Endothelial cell of umbilical vein (primary cell): ENCODE measurements at places on chromosomes 13 and 19. TPM values are rescaled to one million over a fixed set of nuclear protein-coding genes. Genes with fewer than 3 reads are reported as not detected.
A peak's percentile ranks its signal among the peaks of the same experiment; 100 is the strongest.

DNA sequence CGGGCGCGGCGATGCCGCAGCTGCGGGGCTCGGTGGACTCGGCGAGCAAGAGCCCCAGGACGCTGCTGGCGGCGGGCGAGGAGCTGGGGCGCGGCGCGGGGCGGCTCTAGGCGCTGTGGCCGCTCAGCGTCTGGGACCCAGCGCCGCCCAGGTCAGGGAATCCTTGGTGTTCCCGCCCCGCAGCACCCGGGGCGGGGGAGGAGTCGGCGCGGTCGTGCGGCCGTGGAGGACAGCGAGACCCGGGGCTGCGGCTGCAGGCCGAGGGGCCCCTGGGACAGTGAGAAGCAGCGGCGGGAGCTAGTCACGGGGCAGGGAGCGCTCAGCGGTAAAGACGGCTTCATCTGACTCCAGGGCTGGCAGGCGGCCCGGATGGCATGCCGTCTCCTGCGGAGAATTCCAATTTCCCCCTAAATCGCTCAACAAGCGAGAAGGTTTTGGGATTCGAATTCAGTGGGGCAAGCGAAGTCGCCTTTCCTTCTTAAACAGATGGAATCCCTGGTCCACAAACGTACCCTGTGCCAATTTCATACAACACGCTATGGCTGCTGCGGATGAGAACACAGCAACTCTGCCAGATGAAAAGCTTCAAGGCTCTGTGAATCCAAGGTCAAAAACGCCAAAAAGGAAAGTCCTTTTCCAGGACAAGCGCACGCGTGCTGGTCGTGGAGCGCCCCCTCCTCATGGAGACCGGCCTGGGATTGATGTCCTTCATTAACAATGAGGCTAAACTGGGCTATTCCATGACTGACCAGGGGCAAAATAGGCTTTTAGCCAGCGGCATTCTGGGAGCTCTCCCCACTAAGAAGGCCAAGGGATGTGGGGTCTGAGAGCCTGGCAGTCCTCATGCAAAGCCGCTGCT, 4.2 kb upstream of the ZSCAN4 start:
- peak; percentile 46 for DNase-seq

DNA sequence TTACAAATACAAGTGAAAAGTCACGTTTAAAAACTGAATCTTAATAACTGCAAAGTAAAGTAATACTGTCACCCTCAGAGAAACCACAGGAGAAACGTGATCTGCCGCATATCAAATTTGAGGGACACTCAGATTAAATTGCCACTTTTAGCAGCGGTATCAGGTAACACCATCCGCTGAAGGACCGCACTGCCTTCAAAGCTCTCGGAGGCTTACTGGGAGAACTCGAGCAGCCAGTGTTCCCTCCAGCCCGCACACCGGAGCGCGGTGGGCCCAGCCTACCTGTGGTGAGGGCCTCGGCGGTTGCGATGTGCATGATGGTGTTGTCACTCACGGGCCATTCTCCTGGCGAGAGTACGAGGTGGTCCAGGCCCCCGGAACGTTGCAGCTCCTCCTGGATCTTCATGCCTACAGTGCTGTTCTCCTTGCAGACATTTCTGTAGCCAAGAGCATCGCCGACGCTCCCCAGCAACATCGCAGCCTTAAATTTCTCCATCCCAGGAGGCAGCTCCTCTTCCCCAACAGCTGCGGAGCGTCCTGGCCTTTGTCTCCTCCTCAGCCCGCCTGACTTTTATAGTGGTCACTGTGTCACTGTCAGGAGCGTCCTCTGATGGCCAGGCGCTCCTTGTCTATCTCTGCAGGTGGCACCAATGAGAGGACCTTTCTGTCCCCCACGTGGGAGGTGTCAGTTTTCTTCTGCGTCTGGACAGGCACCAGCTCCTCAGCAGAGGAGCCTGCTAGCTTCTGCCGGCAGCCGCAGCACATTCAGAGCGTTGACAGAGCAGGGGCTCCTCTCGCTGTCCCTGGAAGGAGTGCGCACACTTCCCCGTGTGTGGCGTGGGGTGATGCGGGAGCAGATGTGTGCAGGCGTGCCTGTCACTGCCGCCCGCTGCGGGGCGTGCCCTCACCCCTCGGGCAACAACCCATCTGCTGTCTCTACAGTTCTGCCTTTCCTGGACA, at the start of gene ADPRHL1:
Gene ADPRHL1, minus strand, starts transcription at position 547 of the 960 bp plus-strand sequence. Its CDS starts 51 bp downstream, at position 496.
- DNase-seq = no peak

- DNase-seq = peak; percentile 49
Observed at GRCh38 chr19:42253245-42254088, 1.5 kb downstream of the ERF start.

- no peak for DNase-seq
Observed at GRCh38 chr13:85527316-85527715, 271.9 kb downstream of the SLITRK6 start.

- DNase-seq = no peak
Observed at GRCh38 chr13:27919934-27920676, at the start of gene PDX1. Gene PDX1 (plus strand): TSS chr13:27920000. CDS start chr13:27920139, 139 bp downstream.

- no peak for DNase-seq
Observed at GRCh38 chr19:8577247-8577646, at the start of gene MYO1F. Gene MYO1F (minus strand): TSS chr19:8577442. CDS start chr19:8577309, 133 bp downstream.

DNA sequence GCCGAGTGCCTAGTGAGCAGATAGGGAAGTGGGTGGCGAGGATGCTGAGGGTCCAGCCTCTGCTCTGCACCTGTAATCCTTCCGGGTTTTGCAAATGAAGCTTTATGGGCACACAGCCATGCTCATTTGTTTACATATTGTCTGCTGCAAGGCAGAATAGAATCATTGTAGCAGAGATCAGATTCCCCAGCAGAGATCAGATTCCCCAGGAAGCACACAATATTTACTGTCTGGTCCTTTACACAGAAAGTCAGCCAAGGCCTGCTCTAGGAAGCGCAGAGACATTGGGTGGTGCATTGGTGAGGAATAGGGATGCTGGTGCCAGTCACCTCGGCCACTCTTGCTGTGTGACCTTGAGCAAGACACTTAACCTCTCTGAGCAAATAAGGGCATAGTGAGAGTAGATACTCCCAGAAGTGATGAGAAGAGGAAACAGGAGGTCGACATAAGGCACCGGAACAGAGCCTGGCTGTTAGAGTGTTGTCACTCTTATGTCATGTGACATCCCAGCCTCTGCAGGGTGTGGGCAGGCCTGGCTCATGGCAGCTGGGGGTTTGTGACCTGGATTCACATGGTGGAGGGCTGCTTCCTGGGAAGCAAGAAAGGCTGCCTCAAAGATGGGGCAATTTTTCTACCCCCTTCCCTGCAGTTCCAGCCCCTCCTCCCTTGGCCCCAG, 25.6 kb downstream of the CARM1 start:
- no peak for DNase-seq

GRCh38 chr19:43610493-43610892, 1.4 kb upstream of the SRRM5 start:
- no peak for DNase-seq

GRCh38 chr13:74191410-74191809, 57.2 kb upstream of the KLF12 start:
- DNase-seq = no peak

Gene LRRC63
- total RNA-seq = not detected in 2 replicates

Gene ZNF211
- 8.6 and 9.4 TPM in 2 replicates for total RNA-seq
